ENCODE measurements at places on chromosomes 3 and 15.

GRCh38 chr3:100532411-100532810 is 40.0 kb downstream of the TMEM45A start:
- DNase-seq, result no peak

DNA sequence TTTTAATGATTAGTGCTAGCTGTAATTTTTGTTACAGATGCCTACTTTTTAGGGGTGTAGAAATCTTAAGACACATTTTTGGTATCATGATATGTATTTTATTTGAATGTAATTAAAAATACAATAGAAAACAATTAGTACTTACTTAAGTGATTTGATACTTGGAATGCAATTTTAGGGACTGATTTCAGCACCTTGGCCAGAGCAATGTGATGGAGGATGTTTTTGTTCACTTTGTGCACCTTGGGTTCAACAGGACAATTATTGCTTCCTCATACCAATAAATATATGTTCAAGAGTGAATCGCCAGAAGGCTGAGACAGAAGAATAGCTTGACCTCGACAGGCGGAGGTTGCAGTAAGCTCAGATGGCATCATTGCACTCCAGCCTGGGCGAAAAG is 22.3 kb downstream of the GMNC start:
- DNase-seq, result no peak

GRCh38 chr15:81642451-81642990 is 268.5 kb upstream of the TMC3 start:
- no peak for DNase-seq

DNA sequence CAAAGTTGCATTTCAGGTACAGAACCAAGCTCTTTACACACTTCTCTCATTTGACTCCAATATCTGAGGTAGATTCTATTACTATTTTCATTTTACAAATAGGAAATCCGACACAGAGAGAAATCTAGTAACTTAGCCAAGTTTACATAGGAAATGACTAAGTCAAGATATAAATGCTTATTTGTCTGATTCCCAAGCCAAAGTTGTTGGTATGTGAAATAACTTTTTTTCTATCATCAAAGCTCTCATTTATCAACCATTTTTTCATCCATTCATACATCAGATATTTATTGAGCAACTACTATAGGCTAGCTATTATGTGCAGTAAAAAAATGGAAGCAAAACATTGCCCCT is 89.2 kb upstream of the MITF start:
- no peak for DNase-seq

GRCh38 chr3:165837058-165837525 is at the start of gene BCHE:
BCHE (minus strand) TSS chr3:165837423; CDS start chr3:165831033, 6,390 bp downstream.
- no peak for DNase-seq

GRCh38 chr3:47306022-47306421 is 23.3 kb downstream of the KLHL18 start:
- DNase-seq, result no peak

- DNase-seq, result no peak
Measured at GRCh38 chr3:130621824-130622223, 104.8 kb downstream of the COL6A6 start.

DNA sequence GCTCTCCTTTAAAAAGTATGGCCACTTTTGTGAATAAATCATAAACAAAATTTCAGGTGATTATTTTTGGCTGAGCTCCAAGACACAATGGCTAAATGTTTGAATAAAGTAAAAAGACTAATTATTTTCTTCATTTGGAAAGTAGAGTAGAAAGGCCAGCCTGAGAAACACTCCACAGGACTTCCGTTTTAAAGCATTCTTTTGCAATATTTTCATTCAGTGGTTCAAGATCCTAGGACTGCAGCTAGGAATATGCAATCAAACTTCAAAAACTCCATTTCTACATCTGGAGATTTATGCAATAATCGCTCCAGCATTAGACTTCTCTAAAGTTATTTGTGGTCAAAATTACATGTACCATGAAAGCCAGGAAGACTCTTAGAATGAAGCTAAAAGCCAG is 62.8 kb downstream of the MECOM start:
- no peak for DNase-seq

- DNase-seq, result no peak
Measured at GRCh38 chr3:60448696-60449095, 802.6 kb downstream of the FHIT start.

GRCh38 chr15:89761929-89762328 is 10.9 kb upstream of the MESP1 start:
- no peak for DNase-seq

DNA sequence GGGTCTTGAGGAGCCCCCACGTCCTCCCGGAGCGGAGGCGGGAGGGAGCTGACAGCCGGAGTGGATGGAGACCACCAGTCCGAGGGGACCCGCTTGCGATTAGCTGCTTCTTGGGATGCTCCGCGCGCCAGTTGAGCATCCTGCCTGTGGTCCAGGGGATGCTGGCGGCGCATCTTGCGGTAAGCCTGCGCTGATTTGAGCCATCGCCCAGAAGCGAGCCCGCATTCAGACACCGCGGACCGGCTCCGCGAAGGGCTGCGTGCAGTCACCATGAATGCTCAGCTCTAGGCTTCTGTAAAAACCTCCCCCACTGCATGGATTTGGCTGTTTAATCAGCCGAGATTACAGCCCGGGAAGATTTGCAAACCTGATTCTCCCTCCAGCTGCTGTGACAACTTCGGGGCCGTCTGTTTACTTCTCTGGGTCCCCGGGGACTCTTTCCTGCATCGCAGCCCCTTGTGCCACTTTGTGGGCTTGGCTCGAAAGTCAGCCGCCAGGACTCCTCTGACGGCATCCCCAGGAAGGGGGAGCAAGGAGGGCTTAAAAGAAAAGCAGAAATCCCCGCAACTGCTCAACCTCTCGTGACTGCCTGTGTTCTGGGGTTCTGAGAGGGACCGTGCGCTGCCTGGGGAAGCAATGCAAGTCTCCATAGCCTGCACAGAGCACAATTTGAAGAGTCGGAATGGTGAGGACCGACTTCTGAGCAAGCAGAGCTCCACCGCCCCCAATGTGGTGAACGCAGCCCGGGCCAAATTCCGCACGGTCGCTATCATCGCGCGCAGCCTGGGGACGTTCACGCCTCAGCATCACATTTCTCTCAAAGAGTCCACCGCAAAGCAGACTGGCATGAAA is 171.1 kb downstream of the KCNAB1 start:
- DNase-seq, result no peak

DNA sequence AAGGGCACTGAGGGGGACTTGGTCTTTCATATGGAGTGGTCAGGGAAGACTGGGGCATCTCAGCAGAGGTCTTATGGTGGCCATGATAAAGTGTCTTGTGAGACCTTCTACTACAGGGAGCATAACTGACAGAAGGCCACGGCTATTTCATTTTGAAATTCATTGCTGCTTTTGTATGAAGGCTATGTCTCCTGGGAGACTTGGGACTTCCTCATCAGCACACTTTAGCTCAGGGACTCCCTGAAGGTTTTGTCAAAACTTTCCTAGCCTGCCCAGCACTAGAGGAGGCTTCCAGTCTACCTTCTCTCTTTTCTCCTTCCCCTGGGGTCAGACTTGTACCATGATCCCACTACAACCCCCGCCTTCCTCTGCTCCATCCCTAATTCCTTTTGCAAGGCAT is 77.2 kb upstream of the RASGRF1 start:
- DNase-seq, result no peak

DNA sequence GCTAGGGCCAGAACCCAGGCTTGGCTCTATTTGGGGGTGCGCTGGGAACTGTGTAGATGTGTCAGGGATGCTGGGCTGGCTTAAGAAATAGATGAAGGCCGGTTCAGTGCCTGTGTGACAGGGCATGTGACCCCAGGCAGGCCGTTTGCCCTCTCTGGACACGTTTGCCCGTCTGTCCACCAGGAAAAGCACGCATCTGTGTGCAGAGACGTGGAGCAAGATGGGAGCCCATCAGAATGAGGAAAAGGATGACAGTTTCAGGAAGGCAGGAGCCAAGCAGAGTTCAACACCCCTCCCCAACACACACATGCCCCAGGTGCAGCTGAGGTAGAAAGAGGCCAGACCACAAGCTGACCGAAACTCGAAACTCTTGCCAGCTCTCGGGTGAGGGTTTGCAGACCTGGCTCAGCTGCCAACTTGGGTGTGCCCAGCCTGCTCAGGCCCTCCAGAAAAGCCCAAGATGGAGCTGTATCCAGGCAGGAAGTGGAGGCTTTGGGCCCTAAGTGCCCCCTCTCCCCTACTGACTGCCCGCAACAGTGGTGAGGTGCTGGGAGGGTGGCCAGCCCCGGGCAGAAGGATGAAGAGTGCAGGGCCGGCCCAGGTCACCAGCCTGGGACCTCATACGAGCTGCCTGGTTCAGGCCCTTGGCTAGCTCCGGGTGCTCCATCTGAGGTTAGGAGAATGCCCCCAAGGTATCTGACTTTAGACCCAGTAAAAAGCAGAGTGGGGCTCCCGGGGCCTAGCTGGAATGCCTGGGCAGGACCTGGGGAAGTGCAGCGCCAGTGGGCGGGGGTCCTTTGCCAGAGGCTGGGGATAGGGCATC is 10.2 kb upstream of the MESP1 start:
- DNase-seq, result no peak

DNA sequence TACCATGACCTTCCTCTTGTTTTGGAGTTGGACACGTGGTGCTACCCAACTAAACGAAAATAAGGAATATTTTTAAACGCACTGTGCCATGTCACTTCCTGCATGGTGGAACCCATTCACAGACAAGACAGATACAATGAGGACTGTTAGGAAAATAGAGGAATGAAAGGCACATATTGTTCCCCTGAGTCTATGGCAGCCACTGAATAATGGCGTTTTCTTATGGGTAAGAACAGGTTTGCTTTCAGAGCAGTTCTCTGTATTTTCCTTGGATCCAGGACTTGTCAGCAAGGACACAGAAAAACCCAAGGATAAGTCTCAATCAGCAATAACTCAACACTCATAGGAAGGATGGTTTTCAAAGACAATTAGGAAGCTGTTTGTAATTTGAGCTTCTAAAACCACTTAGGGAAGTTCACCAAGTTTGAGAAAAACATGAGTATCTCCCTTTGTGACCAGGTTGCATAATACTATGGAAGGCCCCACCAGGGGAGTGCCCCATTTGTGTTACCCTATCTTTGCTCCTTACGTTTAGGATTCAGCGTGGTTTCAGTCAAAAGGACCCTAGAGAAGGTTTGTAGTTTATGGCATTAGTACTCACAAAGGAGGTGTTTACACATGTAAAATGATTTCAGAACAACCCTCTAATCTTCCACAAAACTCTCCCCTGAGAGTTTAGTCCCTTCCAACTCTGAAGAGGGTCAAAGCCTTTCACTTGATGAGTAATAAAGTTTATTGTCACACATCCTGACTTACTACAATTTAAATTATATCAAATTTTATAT is 487.2 kb upstream of the ATP11B start:
- no peak for DNase-seq

DNA sequence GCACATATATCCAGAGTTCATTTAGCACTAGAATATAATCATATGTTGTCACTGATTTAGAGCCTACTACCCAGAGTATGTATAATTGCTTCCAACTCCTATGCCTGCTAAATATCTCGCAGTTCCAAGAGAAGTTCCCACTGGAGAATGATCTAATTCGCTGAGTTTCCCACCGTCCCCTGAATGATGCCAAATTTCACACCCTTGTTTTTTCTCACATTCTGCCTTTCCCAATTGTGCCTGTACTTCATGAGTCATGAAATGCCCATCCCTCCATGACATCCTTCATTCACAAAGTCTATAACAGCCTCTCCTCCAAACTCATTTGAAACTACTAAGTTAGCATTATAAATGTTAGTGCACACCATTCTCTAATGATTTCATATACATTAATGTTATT is 177.2 kb downstream of the CBLB start:
- DNase-seq, result no peak

GRCh38 chr3:141877911-141878310 is 1.5 kb downstream of the ATP1B3 start:
- DNase-seq, result no peak

DNA sequence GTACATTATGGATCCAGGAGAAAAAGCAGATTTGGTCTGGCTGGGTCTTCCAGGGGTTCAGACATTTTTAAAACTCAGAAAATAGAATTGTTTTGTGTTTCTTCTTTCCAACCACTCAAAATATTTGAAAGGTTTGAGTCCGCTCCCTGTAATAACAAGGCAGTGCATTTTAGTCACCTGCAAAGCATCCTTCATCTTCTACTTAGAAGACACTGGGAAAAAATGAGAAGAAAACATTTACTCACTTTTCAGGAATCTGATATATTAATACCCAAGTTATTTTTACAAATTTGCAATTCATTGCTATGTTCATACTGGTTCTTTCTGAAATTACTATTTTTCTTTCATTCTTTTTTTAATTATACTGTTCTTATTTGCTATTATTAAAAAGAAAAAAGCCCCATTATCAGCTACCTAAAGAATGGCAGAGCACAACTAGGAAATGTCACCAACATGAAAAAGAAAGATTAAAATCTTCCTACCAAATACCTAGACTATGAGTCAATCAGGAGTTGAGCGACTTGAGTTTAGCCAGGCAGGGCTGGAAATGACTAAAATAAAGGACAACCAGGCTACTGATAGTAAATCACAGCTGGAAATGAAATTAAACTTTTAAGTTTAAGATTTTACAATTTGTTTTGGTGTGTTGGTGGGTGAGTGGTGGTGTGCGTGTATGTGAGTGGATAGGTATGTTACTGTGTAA is 280.3 kb upstream of the THBS1 start:
- DNase-seq, result no peak

- no peak for DNase-seq
Measured at GRCh38 chr3:30741889-30742288, 135.5 kb downstream of the TGFBR2 start.

GRCh38 chr3:58085616-58086015 is 77.4 kb downstream of the FLNB start:
- no peak for DNase-seq

DNA sequence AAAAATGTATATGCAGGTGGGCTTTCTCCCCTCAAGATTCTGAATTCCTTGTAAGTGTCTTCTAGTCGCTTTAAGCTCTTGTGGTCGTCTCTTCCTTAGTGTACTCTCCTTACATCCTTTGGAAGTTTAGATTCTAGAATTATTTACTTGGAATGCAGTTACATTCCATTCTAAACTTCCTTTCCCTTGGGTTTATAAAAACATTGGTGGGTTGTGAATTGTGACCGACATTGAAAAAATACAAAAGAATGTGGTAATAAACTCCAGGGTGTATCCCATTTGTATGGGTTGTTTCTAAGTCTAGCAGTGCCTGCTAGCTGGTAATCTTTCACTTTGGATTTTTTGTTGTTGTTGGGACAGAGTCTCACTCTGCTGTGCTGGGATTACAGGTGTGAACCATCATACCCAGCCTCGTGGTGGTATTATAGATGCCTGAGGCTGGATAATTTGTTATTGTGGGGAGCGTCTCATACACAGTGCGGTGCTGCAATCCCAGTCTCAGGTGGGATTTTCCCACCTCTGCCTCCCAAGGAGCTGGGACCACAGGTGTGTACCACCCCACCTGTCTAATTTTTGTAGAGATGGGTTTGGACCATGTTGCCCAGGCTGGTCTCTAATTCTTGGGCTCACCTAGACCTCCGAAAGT is 9.1 kb downstream of the CHD2 start:
- no peak for DNase-seq

GRCh38 chr3:193029800-193030199 is 112.1 kb upstream of the MB21D2 start:
- DNase-seq, result no peak

DNA sequence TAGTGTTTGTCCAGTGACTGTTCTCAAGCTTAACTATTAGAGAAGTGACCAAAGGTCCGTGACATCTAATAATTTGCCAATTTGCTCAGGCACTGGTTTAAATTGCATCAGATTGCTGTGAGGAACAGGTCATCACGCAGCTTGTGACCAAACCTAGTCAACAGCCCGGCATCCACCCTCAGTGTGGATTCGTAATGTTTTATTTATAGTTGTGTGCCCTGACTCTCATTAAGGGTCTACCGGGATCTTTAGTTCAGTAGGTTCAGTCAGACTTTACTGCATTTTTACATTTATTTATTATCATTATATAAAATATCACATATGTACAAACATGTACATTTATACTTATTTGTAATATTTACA is 46.4 kb upstream of the PGPEP1L start:
- no peak for DNase-seq

All from activated CD8-positive, alpha-beta memory T cell treated with anti-CD3 and anti-CD28 coated beads for 4 hours (primary cell).